ENCODE measurements at places on chromosomes 2 and 18. TPM values are rescaled to one million over a fixed set of nuclear protein-coding genes. Genes with fewer than 3 reads are reported as not detected.

The TTC27 gene
- total RNA-seq, result 17.5 TPM

- H3K36me3 ChIP-seq, result no peaks in the 10 kb centered on the region
- no peak for DNase-seq
- H3K4me1 ChIP-seq, result peaks cover 1% of the 10 kb centered on the region
- no peak overlapping the region for H3K4me3 ChIP-seq
Observed at GRCh38 chr2:27806311-27807059, 35.0 kb downstream of the MRPL33 start.

DNA sequence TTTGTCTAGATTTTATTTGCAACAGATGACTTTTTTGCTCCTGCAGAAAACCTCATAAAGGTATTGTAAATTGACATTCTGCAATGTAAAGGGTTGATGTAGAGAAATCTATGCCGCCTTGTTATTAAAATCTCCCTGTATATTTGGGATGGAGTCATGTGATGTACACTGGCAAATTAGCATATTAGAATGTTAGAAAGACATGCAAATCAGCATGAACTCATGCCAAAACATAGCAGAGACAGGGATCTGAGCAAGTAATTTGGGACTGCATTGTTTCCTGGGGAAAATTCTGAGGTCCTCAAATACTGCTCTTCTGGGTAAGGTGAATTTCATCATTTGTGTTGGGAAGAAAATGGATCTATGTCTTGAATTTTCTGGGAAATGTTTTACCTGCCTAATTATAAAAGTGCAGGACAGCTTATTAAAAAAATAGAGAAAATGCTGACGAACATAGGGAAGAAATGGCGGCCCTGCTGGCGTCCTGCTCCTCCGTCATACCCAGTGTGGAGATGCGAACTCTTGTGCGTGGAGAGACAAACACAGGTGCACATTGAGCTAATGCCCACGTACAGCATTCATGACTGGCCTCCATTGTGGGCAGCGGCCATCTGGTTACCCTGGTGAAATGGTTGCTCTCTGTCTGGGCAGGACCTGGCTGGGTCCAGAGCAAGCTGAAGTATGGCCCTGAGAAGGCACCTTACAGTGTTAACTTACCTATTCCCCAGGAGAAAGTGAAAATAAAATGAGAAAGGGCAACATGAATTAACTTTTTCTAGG lies 16.3 kb downstream of the ALLC start:
- no peaks in the 10 kb centered on the region for H3K27me3 ChIP-seq
- no peak overlapping the region for H3K27ac ChIP-seq
- no peaks in the 10 kb centered on the region for H3K4me1 ChIP-seq
- no peak for DNase-seq

The ST8SIA5 gene
- total RNA-seq, result 0.35 TPM

DNA sequence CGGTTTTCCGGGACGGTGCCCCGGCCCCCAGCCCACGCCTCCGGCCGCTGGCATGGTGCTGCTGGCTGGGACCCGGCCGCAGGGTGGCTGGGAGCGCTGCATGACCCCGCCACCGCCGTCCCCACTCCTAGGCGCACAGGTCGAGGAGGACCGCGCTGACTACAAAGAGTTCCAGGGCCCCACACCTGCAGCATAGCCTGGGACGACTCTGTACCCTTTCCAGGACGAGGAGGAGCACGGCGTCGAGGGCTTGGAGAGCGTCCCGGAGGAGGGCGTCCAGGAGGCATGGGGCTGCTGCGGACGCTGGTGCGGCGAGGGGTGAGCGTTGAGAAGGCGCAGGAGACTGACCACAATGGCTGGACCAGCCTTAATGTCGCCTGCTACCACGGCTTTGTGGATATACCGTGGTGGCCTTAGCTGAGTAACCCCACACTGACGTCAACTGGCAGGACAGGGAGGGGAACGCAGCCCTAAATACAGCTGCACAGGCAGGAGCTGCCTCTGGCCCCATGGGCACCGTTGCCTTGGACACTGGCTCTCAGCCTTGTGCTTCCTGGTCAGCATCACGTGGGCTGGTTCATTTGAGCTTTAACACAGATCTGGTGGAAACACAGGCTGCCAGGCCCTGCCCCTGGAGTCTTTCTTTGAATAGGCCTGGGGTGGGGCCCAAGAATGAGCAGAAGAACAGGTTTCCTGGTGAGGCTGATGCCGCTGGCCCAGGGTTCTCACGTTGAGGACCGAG lies 40.9 kb upstream of the TRIM43B start:
- DNase-seq, result no peak
- no peak overlapping the region for H3K4me3 ChIP-seq
- H3K36me3 ChIP-seq, result no peaks in the 10 kb centered on the region
- H3K27me3 ChIP-seq, result no peaks in the 10 kb centered on the region

DNA sequence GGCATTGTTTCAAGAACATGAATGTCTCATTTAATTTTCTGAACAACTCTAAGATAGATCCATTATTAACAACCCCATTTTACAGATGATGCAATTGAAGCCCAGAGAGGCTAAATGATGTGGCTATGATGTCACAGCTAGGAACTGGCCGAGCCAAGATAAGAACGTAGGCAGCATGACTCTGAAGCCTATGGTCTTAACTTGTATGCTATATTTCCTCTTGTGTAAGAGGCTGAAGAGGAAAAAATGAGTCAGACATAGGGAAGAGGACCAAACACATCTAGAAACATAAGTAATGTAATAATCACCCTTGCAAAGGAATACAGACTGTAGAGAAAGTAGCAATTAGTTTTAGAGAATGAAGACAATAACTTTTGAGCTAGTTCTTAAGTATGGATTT lies 416.8 kb downstream of the FIGN start:
- H3K36me3 ChIP-seq, result no peaks in the 10 kb centered on the region
- H3K27ac ChIP-seq, result no peak overlapping the region
- H3K4me1 ChIP-seq, result no peaks in the 10 kb centered on the region
- H3K27me3 ChIP-seq, result no peaks in the 10 kb centered on the region
- no peak overlapping the region for H3K4me3 ChIP-seq

The CLEC4F gene
- not detected for total RNA-seq

DNA sequence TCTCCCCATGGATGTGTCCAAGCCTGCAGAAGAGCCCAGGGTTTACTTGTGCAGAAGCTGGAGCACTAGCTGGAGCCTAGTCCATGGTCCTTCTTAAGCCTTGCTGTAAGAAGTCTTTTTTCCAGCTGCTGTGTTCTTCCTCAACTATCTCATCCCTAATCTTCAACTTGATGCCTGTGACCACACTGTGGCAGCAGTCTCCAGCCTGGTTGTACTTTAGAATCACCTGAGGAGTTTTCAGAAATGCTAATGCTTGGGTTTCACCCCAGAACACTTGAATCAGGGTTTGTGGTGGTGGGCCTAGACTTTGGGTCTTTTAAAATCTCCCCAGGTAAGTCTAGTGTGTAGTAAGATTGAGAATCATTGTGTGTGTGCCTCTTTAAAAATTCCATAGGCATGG lies 173.6 kb downstream of the ADCYAP1 start:
- no peaks in the 10 kb centered on the region for H3K36me3 ChIP-seq
- DNase-seq, result no peak
- H3K4me1 ChIP-seq, result no peaks in the 10 kb centered on the region

GRCh38 chr2:123723706-123724105 lies 301.4 kb upstream of the CNTNAP5 start:
- H3K27ac ChIP-seq, result no peak overlapping the region
- H3K27me3 ChIP-seq, result no peaks in the 10 kb centered on the region
- H3K4me1 ChIP-seq, result no peaks in the 10 kb centered on the region
- no peaks in the 10 kb centered on the region for H3K36me3 ChIP-seq
- no peak overlapping the region for H3K4me3 ChIP-seq

- no peak overlapping the region for H3K4me3 ChIP-seq
- DNase-seq, result no peak
- H3K4me1 ChIP-seq, result no peaks in the 10 kb centered on the region
- no peaks in the 10 kb centered on the region for H3K27me3 ChIP-seq
Observed at GRCh38 chr18:11320986-11321385, 171.6 kb upstream of the PIEZO2 start.

DNA sequence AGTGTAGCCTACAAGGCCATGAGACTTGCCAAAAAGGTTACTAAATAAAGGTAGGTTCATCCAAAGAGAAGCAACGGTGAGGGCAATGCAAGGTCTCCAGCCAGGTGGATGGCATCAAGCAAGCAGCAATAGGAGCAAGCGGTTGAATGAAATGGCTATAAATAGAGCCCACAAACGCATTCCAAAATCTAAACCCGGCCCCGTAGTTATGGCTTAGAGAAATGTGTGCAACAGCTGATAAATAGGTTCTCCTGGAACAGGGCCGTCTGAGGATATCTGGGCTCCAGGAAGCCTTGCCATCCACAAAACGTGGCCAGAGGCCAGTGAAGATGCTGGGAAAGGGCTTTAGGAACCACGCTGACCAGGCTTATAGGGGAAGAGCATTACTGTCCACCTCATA lies 146.1 kb upstream of the PID1 start:
- DNase-seq, result peak; percentile 53
- no peaks in the 10 kb centered on the region for H3K36me3 ChIP-seq
- no peaks in the 10 kb centered on the region for H3K27me3 ChIP-seq
- H3K4me1 ChIP-seq, result peaks cover 19% of the 10 kb centered on the region

The L3MBTL4 gene
- 26.8 TPM for total RNA-seq

GRCh38 chr2:64979744-64980143 lies 9.5 kb upstream of the SLC1A4 start:
- H3K4me1 ChIP-seq, result peaks cover 4% of the 10 kb centered on the region
- no peak for DNase-seq
- H3K4me3 ChIP-seq, result no peak overlapping the region
- H3K27me3 ChIP-seq, result no peaks in the 10 kb centered on the region

The SEPTIN10 gene
- 74.8 TPM for total RNA-seq

The GPR17 gene
- total RNA-seq, result not detected

DNA sequence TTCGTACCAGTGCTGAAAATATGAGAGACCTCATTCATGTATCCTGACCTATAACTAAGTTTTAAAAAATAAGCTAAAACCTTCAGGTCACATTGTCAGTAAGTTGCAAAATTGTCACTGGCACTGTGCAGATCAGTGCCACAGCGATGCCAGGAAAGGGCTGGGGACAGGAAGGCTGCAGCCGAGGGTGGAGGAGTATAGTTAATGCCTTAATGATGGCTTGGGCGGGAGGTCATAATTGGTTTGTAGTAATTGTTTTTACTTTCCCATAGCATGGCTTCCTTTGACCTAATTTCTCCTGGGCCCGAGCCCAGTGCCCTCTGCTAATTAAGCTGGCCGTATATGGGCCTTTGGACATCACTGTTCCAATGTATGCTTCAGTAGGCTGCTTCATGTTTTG lies 47.2 kb upstream of the RAB12 start:
- H3K4me1 ChIP-seq, result no peaks in the 10 kb centered on the region
- DNase-seq, result no peak
- H3K4me3 ChIP-seq, result no peak overlapping the region

DNA sequence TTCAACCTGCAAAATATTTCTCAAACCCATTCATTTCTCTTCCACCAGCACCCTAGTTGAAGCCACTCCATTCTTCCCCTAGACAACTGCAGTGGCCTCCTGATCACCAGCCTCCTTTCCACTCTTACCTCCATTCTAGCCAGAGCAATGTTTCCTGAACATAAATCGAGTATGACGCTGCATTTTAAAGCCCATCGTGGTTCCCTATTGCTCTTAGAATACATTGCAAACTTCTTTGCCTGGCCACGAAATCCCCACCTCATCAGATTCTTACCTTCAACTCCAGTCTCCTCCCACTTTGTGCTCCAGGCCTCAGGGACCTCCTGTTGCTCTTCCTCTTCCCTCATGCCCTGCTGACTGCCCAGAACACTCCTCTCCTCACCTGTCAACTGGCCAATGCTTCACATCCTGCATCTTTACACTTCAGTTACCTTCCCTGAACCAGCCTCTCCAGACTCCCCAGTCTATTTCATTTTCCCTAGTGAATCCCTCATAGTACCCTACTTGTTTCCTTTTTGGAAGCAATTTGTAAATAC lies 176.5 kb upstream of the CTAGE1 start:
- no peaks in the 10 kb centered on the region for H3K27me3 ChIP-seq
- DNase-seq, result no peak
- no peak overlapping the region for H3K27ac ChIP-seq
- H3K4me1 ChIP-seq, result no peaks in the 10 kb centered on the region
- H3K36me3 ChIP-seq, result no peaks in the 10 kb centered on the region

DNA sequence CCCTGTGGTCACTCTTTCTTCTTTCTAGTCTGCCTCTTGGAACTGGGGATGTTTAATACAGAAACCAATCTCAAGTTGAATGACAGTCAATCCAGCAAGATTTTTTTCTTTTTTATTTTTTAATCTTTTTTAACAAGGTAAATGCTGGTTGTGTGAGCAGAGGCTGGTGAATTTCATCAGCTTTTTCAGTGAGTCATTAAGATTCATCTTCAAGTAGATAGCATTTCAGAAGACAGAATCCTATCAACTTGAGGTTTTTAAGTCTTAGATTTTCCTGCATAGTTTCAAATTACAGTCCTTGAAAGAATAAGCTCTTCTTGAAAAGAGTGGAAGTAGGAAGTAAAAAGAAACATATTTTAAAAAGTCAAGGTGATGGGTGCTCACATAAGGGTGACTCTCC lies 12.4 kb downstream of the SLC8A1 start:
- no peaks in the 10 kb centered on the region for H3K4me1 ChIP-seq
- no peaks in the 10 kb centered on the region for H3K27me3 ChIP-seq
- no peak overlapping the region for H3K4me3 ChIP-seq
- no peak overlapping the region for H3K27ac ChIP-seq
- H3K36me3 ChIP-seq, result no peaks in the 10 kb centered on the region

DNA sequence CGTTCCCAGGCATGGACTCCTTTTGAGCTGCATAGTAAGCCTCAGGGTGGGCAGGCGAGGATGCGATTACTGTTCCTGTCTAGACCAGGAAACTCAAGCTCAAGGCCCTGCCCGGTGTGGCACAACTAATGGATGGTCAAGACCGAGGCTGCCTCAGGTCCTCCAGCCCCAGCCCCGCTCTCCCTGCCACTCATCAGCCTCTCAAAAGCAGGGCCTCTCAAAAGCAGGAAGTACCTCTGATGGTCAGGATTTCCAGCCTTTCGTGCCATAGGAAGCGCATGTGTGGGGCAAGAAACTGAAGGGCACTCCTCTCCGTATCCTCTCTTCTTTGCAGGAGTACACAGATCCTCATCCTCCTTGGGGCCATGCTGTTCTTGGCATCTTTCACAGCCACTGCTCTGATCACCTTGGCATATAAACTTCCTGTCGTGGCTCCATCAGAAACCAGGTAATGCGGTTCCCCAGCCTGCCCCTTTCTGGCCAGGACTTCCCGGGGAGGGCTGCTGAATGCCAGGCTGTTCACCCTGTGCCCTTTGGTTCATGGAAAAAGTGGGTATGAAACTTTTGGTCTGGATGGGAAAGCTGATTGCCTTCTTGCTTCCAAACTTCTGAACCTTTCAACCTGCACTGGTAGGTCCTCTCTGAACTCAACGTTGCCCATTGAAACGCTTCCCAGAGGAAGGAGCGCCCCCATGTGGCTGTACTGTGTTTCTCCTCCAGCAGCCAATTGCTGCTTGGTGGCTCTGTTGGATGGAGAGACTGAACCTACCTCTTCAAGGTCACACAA lies 82.8 kb upstream of the SEC11C start:
- peak; percentile 81 for DNase-seq

The CCDC178 gene
- 3.2 TPM for total RNA-seq

The PAIP2B gene
- 20.1 TPM for total RNA-seq

- peaks cover under 1% of the 10 kb centered on the region for H3K4me1 ChIP-seq
- no peaks in the 10 kb centered on the region for H3K36me3 ChIP-seq
- DNase-seq, result no peak
- H3K27me3 ChIP-seq, result no peaks in the 10 kb centered on the region
- no peak overlapping the region for H3K27ac ChIP-seq
Observed at GRCh38 chr18:21593540-21594257, 6.8 kb downstream of the ESCO1 start.
